NCI-H460 (cell line): ENCODE measurements at places on chromosomes 5 and 9. TPM values are rescaled to one million over a fixed set of nuclear protein-coding genes. Genes with fewer than 3 reads are reported as not detected.

DNA sequence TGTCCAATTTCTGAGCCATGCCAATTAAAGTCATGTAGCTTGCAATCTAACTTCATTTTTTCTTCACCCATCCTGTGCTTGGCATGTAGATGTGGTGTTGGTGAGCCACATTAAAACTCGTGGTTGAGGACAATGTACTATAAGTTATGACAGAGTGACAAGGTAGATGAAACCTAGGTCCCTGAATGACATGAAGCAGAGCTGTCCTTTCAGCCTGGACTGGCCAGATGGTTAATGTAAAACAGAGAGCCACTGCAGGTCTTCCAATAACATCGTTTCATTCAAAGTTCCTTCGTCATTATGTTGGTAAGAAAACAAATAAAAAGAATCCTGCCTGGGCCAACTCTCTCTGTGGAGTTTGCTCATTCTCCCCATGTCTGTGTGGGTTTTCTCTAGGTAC is 856.5 kb upstream of the SEMA6A start:
- no peak for DNase-seq

GRCh38 chr5:58440901-58441460 is 18.9 kb downstream of the PLK2 start:
- no peak for DNase-seq

DNA sequence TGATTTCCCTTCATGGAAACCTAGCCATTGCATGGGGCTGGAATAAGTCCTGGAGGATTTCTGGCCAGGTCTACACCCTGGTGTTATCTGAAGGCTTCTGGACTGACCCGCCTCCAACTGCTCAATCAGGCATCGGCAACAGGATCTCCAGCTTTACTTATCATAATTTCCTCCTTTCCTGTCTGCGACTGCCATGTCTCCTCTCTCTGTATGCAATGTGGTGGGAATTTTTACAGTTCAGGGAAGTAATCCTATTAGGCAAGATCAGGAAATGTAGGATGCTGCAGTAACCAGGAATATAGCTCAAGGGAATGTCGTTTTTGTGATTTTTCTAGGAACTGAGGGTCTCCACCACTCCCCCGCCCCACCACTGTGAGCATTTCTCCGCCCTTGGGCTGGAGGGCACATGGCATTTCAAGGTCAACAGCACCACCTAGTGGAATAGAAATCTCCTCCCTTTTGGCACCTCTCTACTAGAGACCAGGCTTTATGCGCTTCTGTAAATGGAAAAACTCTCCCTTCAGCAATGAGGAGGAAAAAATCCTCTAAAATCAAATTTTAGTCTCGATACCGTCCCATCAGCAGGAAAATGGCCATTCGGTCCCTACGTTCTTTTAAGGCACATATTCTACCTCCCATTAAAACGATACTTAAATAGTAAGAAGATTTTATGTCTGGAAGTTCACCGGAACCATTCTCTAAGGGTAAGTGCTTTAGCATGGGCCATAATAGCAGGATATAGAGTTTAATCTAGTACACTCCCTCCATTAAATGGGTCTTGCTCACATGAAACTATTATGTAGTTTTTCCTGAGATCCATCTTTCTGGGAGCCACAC is 93.0 kb downstream of the YTHDC2 start:
- DNase-seq = peak; percentile 38

The PCDHGA5 gene
- 0.58 and 0.62 TPM in 2 replicates for total RNA-seq

The SPARC gene
- 0.29 and 0.45 TPM in 2 replicates for total RNA-seq
